ENCODE measurements at places on chromosomes 1 and 21. TPM values are rescaled to one million over a fixed set of nuclear protein-coding genes. Genes with fewer than 3 reads are reported as not detected.

DNA sequence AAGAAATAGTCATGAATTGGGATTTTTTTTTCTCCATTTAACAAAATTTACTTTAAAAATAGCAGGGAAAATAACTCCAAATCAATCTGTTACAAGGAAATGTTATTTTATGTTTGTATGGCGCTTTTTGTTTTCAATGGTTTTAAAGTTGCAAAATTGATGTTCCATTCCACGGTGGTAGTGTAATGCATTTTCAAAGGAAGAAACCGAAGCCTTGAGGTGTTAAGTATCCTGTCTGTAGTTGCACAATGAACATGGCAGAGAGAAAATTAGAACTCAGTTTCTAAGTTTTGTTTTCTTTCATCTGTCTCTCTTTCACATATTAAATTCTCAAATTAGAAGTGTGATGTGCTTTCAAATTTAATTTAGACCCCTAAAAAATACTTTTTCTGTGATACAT is 841.8 kb downstream of the USP25 start:
- DNase-seq: no peak

DNA sequence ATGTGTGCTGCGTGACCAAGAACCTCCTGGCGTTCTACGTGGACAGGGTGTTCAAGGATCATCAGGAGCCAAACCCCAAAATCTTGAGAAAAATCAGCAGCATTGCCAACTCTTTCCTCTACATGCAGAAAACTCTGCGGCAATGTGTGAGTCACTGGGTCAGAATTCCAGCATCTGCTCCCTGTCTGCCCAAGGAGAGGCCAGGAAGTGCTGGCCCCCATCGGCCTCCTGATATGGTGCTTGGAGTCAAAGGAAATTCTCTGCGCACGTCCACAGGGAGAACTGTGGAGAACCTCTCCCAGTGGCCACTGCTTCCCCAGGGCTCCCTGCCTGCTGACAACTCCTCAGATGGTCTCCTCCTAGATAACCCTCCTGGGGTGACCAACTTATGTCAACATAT is 25.6 kb upstream of the IL20 start:
- DNase-seq: no peak

Gene MX2
- polyA plus RNA-seq: 1.9 TPM

DNA sequence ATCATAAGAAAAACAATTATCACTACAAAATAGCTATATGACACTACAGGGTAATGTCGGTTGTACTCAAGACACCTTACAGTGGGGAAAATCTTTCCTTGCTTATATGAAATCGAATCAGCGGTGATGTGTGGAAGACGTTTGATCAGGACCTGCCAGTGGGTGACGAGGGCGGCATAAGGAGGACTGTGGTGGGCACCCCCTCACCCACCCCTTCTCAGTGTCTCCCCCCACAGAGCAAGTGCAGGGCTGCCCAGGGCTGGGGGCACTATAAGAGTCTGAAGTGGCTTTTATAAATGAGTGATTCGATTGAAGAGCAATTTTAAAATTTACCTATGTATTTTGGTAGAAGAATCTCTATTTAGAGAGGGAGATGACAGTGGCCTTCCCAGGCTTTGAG is 35.8 kb downstream of the CRYAA start:
- DNase-seq: no peak

DNA sequence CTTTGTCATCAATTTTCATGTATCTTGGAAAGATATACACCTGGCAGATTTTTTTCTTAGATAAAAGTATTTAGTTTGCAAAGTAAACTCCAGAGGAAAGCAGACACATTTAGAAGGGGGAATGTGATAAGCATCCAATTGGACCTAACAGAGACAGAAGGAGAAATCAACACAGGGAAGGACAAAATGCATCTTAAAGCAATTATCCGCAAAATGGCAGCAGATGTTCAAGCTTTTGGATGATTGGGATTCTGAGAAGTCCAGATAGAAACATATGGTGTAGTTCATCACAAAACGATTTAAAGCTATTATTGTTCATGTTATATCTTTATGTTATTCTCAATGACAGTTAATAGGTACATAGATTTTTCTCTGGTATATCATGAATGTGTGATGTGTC is 1153.1 kb upstream of the B3GALT2 start:
- DNase-seq: no peak

GRCh38 chr1:224736619-224737352 is 120.7 kb downstream of the CNIH3 start:
- DNase-seq: no peak

DNA sequence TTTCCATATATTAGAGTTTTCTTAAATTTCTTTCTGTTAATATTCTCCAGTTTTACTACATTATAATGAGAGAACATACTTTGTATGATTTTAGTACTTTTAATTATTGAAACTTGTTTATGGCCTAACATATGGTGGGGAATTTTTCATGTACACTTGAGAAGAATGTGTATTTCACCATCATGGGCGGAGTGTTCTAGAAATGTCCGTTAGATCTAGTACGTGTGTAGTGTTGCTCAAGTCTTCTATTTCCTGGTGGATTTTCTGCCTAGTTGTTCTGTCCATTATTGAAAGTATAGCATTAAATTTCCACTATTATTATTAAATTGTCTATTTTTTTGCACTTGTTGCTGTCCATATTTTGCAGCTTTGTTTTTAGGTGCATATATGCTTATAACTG is 64.0 kb upstream of the RGS21 start:
- no peak for DNase-seq

Gene NBPF6
- polyA plus RNA-seq: not detected

Gene LMX1A
- not detected for polyA plus RNA-seq

GRCh38 chr1:40318476-40318875 is 1.4 kb upstream of the COL9A2 start:
- no peak for DNase-seq

Gene CFAP74
- 0.76 TPM for polyA plus RNA-seq

Gene GPR25
- polyA plus RNA-seq: not detected

DNA sequence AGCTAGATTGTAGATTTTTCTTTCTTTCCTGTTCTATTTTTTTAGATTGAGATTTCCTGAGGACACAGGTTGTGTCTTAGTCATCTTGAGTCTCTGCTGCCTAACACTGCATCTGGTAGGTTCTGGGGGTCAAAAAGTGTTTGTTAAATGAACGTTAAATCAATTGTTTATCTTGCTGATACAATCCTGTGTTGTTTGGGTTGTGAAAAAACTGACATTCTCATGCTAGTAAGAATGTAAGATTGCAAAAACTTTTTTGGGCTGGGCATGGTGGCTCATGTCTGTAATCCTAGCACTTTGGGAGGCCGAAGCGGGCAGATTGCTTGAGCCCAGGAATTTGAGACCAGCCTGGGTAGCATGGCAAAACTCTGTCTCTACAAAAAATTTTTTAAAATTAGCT is 3.4 kb downstream of the CTSK start:
- no peak for DNase-seq

- no peak for DNase-seq
Observed at GRCh38 chr1:201036188-201036842, 12.8 kb upstream of the KIF21B start.

Gene GSTM5
- 44.7 TPM for polyA plus RNA-seq

DNA sequence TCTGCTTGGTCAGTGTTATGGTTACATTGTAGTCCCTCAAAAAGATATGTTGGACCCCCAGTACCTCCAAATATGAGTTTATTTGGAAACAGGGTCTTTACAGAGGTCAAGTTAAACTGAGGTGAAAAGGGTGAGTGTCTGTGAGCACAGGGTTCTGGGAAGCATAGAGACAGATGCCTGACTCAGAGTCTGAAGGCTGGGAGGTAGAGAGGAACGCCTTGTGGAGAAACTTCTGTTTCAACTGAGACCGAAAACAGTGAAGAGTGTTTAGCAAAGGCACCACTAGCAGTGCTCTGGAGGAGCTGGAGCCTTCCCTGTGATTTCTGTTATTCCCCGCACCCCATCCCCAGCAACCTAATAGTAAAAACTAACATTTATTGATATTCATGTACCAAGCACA is 65.2 kb upstream of the LRRC8D start:
- DNase-seq: no peak

GRCh38 chr1:213381572-213382084 is 330.6 kb downstream of the RPS6KC1 start:
- DNase-seq: no peak

Gene SYPL2
- 13.4 TPM for polyA plus RNA-seq

DNA sequence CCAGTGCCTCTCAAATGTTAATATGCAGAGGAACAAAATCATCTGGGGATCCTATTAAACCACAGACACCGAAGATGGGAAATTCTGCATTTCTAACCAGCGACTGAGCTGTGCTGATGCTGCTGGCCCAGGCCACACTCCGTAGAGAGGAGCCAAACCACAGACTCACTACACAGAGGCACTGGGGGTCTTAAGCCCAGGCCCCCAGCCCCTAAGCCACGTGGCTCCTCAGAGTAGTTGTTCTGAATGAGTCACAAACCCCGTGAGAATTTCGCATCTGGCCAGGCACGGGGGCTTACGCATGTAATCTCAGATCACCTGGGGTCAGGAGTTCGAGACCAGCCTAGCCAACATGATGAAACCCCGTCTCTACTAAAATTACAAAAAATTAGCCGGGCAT is 2.8 kb upstream of the CELA2A start:
- DNase-seq: no peak

DNA sequence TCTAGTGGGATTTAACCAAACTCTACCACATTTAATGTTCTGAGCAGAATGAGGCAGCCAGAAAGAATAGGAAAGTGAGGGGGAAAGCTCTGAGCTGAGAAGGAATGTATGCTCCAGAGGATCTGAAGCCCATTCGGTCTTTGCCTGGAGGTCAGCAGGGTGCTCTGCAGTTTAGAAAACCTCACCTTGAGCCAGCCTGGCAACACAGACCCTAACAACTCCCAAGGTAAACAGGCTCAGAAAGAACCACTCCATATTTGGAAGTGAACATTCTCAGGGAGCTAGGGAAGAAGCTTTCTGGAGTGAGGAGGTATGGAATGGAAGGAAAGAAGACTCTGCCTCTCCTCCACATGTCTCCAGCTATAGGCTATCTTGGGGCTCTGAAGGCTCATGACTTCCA is 398.8 kb downstream of the SEC16B start:
- no peak for DNase-seq

Gene CELA3B
- polyA plus RNA-seq: 0.38 TPM

Gene KIF2C
- polyA plus RNA-seq: 38.8 TPM

DNA sequence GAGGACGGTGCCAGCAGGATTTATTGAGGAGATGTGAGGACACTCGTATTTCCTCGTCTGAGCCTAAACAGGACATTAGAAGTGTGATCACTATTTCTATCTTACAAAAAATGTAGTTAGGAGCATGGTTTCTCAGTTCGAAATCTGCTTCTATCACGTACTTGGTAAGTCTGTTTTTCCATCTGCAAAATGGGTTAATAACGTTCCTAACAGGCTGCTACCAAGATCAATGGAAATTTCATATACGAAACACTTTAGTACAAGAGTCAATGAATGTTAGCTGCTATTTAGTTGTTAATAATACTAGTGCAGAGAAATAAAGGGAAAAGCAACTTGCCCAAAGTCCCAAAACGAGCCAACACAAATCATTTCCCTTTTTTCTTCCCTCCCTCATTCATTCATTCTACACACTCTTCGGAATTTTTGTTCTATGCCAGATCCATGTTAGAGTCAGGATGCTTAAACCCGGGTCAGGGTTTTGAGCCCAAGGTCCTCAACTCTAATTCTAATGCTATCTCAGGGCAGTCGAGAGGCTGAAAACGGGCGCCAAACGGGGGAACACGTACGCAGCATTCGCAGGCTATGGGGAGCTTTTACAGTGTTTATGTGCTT is 608 bp downstream of the SNRNP40 start:
- no peak for DNase-seq

DNA sequence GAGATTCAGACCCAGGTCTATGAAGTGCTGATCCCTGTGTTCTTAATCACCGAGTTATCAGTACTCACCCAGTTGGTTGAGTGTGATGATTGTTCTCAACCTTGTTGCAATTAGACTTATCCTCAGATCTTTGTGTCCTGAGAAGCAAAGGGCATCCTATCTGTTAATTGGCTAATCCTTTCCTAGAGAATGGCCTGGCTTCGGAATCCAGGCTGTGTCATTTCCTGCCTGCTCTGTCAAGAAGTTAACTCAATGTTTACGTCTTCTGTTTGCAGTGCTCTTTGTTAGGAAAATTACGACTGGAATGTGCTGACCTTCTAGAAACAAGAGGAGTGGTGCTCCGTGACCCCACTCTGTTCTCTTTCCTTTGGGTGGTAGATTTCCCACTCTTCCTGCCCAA is 14.7 kb downstream of the GAS5 start:
- no peak for DNase-seq
